ENCODE measurements at places on chromosomes 4 and X. TPM values are rescaled to one million over a fixed set of nuclear protein-coding genes. Genes with fewer than 3 reads are reported as not detected.

The RAI2 gene
- 3.2 TPM for total RNA-seq

The ADGRG2 gene
- 0.82 TPM for total RNA-seq

The RAB41 gene
- not detected for total RNA-seq

The HELT gene
- total RNA-seq, result not detected

The MAPK10 gene
- 411 TPM for total RNA-seq

The ODAM gene
- not detected for total RNA-seq

- peak; percentile 85 for DNase-seq
These were observed at the start of gene TCEAL7 for GRCh38 chrX:103329991-103330390. Gene TCEAL7 (plus strand): TSS chrX:103330239. CDS start chrX:103331404, 1,165 bp downstream.

DNA sequence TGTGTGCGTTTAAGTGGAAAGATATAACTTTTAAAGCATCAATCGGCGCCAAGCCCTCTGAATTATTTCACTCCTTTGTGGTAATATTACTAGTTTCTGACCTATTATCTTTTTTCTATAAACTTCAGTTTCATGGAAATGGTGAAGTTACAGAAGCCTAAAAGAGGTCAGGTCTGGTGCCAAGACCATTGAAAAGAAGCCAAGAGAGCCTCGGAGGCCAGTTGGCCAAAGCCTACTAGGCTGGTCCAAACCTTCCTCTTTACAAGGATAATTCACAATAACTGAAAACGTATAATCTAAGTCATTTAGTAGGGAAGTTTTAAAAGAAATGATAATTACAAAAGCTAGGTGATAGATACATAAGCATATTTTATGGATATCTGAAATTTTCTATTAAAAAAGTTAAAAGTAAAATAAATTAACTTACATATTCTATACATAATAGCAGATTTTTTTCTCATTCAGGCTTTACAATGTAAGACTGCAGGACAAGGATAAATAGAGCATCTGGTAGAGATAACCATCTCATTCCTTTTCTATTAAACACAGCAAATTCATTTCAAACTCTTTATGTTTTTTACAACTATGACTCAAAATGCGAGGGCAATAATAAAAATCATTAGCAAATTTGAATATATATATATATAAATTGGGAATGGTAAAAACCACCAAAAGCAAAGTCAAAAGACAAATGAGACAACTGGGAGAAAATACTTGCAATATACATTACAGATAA, 49.2 kb downstream of the WDFY3 start:
- DNase-seq, result peak; percentile 59

DNA sequence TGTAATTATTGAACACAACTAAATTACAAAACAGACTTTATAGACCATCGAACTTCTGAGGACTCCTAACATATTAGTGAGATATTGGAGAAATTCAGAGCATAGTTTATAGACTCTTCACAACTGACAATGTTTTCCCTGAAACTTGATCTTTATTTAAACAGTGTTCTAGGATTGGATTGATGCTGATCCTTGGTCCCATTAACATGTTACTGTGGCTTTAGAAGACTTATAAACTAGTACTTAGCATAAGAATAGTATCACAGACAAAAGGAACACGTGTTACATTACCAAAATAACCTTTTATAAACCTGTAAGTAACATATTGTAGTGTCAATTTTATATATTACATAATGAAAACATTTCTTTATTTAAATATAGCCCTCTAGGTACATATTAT, 689.6 kb downstream of the CCSER1 start:
- no peak for DNase-seq

DNA sequence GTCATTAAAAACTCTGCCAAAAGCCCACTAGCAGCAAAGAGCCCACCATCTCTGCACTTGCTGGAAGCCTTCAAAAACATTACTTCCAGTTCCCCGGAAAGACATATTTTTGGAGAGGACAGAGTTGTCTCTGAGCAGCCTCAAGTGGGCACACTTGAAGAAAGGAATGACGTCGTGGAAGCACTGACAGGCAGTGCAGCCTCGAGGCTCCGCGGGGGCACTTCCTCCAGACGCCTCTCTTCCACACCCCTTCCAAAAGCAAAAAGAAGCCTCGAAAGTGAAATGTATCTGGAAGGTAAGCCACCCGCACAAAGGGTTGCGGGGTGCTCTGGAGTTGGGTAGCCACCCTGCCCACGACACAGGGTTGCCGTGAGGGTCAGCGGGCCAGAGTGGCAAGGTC, 25.9 kb downstream of the OFD1 start:
- DNase-seq, result no peak

DNA sequence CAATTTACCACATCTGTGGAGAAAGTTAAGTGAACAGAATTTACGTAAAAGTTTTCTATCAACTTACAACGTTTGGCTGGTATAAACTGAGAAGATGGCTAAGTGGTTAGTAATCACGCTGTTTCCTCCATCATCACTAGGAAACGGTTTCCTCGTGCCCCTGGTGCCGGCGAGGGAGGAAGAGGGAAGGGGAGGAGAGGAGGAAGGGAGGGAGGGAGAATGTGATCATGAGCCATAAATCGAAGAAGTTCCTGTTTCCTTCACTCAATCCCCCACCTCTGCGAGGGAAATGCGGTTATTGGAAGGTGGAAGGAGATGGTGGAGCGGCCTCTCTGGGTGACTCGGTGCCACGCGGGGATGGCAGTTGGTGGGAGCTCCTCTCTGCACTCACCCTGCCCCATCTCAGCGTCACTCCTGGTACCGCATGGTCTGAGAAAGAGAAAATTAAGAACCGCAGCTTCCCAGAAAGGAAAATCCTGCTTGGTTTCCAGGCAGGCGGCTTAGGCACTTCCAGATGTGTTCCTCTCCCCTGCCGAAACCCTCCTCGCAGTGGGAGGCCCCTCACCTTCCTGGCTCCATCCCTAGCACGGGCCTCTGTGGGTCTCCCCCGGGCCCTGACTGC, 216.8 kb downstream of the AFAP1 start:
- no peak for DNase-seq

GRCh38 chr4:5635826-5636195, 72.5 kb downstream of the EVC2 start:
- DNase-seq, result no peak

GRCh38 chrX:74511704-74512103, 90.4 kb downstream of the SLC16A2 start:
- no peak for DNase-seq
